ENCODE measurements at places on chromosomes 6 and 20.

GRCh38 chr6:152272486-152272885, 364.7 kb downstream of the SYNE1 start:
- no peak for DNase-seq

DNA sequence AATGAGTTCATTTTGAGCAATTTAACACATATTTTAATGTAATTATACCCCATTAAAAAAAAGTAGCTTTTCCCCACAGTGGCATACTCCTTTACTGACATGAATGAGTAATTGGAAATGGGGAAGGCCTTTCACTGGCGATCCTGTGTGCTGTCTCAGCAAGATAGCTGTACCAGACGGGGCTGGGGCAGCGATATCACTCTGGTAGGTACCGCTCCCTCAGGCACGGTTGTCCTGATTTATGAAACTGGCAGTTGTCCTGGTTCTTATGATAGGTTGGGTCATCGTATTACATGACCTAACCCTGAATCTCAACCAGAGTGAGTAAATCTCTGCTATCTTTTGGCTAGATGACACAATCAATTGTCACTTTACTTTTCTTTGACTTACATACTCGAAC, 355.0 kb upstream of the MAP3K7 start:
- no peak for DNase-seq

GRCh38 chr20:19832875-19833274, 74.8 kb downstream of the RIN2 start:
- DNase-seq, result no peak

DNA sequence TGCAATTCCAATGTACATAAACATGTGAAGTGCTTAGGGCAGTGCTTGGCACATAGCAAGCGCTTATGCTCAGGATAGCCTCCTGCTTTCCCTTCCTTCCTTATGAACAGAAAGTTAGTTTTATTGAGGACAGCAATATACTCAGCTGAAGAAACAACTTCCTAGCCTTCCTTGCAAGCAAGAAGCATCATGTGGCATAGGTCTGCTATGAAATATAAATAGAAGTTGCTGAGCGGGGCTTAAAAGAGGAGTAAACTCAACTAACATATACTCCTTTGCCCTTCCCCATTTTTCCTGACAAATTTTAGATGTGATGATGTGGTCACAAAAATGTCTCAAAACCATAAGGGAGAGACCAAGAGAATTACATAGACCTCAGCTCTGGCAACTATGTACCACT, 98.9 kb downstream of the KIF16B start:
- DNase-seq, result no peak

DNA sequence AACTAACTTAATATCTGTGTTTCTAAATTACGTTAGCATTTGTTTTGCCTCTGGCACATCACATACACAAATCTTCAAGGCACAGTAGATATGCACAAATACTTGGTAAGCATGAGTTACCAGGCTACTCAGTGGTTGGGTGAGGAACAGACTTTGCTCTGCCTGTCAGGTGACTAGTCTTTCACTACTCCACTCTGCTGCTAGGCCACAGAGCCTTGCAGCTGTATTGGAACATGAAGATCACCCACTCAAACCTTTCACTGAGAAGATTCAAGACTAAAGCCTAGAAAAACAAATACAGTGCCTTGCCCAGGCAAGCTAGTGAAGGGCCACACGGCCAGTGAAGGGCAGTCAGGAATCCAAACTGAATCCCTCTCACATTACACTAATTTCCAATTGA, 47.0 kb downstream of the DTNBP1 start:
- no peak for DNase-seq

DNA sequence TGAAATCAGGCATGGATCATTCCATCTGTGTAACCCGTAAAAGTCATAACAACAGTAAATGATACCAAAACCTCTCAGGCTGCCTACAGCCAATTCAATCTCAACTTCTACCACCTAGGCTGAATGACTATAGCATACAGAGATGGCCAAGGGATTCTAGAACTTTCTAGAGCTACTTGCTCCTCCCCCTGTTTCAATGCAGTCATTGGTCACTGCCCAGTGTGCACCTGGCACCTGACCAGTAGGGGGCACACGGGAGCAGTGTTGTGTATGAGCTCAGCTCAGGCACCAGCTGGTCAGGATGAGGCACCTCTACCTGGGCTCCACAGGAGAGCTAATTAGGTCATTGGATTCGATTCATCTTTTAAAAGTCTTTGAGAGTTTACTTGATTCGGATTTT, 86.2 kb downstream of the PLEKHG1 start:
- no peak for DNase-seq

GRCh38 chr6:132763269-132763668, 5.6 kb upstream of the VNN2 start:
- DNase-seq, result peak; percentile 14

- no peak for DNase-seq
Measured at GRCh38 chr20:10020937-10021336, 13.8 kb upstream of the ANKEF1 start.

DNA sequence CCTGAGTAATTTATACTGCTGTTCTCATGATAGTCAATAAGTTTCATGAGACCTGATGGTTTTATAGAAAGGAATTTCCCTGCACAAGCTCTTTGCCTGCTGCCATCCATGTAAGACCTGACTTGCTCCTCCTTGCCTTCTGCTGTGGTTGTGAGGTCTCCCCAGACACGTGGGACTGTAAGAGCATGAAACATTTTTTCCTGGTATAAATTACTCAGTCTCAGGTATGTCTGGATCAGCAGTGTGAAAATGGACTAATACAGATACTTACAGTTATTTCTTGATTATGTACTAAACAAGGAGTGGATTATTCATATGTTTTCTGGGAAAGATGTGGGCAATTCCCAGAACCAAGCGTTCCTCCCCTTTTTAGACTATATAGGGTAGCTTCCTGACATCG, 1.9 kb upstream of the TRIM38 start:
- no peak for DNase-seq

DNA sequence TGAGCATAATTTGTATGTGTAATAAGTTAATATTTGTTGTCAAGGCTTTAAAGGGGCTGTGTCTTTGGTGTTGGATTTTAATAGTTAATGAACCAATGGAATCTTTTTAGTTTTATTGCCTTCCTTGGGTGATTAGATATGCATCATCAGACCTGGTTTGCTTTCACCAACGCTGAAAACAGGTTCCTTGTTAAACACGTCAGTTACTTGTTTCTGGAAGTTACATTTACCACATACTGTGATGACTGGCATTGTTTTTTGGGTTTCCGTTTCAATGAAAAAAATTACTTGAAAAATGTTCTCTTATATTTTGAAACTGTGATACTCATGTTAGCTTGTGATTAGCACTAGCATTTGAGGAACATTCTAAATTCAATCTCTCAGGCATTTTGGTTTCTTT, 58.6 kb upstream of the RNF144B start:
- no peak for DNase-seq

DNA sequence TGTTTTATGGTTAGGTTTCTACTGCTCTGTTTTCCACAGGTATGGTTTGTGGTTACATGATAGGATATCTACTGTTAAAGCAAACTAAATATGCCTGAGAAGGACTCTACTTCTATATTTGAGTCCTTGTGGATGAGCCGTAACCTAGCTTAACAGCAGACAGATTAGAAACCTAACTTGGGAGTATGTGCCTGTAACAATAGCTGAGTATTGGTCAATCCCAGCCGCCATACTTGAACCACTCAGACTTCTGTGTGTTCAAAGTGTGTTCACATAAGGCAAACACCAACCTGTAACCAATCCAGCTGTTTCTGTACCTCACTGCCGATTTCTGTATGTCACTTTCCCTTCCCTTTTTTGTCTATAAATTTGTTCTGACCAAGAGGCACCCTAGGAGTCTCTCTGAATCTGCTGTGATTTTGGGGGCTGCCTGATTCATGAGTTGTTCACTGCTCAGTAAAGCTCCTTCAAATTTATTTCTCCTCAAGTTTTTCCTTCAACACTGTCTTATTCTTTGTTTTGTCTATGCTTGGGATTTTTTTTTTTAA, 37.1 kb downstream of the PHF3 start:
- DNase-seq, result no peak

DNA sequence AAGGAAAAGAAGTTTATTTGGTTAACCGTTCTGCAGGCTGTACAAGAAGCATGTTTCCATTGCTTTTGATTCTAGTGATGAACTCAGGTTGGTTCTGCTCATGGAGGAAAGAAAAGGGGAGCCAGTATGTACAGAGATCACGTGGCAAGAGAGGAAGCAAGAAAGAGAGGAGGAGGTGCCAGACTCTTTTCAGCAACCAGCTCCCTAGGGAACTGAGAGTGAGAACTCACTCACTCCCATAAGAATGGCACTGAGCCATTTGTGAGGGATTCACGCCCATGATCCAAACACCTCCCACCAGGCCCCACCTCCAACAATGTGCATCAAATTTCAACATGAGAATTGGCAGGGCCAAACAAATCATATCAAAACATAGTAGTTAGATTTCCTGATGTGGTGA, 649.1 kb downstream of the EPM2A start:
- peak; percentile 73 for DNase-seq

DNA sequence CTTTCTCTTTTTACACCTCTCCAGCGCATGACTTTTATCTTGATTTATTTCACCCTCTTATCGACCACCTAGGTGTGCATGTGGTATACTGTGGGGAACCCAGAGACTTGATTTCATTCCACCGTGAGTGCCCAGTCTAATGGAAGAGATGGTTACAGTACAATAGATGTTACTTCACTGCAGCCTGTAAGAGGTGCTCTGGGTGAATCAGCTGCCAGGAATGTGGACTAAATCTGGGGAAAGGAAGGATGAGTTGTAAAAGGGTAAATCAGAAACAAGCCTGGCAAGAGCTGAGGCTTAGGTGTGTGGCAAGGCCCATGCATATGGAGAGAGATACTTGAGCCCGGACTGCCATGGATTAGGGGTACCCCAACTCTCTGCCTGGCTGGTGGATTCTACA, 7.4 kb downstream of the STK35 start:
- DNase-seq, result peak; percentile 53

GRCh38 chr20:8583566-8584043, 451.5 kb downstream of the PLCB1 start:
- DNase-seq, result peak; percentile 28

DNA sequence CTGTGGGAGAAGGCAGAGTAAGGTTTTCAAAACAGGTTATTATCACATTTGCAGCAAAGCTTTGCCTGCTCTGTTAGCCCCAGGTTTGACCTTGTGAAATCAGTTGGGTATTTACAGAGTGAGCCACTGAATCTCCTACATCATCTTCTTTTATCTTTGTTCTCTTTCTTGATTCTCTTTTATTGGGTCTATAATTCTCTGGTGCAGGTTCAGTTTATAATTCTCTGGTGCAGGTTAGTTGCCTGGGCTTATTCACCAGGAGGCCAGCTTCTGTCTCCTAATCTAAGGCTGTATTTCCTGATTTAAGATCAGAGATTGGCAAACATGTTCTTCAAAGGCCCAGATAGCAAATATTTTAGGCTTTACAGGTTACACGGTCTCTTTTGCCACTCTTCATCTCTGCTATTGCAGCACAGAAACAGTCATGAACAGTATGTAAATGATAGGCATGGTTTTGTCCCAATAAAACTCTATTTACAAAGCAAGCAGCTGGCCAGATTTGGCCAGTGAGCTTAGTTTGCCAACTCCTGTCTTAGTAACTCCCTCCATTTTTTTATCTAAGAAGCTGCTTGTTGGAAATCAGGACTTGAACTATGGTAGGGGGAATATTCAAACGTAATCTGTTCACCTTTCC, 205.0 kb upstream of the RIMS1 start:
- no peak for DNase-seq

- DNase-seq, result no peak
Measured at GRCh38 chr6:2375443-2375842, 130.0 kb upstream of the GMDS start.

GRCh38 chr20:58598211-58599015, 52.7 kb upstream of the STX16 start:
- DNase-seq, result peak; percentile 50

- DNase-seq, result peak; percentile 50
Measured at GRCh38 chr6:20875369-20875963, 341.2 kb downstream of the CDKAL1 start.

DNA sequence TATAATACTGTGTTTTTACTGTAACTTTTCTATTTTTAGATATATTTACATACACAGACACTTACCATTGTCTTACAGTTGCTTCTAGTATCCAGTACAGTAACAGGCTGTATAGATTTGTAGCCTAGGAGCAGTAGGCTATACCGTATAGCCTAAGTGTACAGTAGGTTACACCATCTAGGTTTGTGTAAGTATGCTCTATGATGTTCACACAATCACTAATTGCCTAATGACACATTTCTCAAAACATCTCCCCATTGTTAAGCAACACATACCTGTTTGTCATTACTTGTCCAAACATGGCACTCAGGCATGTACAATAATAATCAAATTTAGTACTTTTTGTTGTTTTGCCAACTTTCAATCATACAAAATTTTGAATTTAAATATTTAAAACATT, 757.3 kb downstream of the DOK5 start:
- no peak for DNase-seq

- peak; percentile 33 for DNase-seq
Measured at GRCh38 chr20:48284837-48285236, 499.6 kb upstream of the SULF2 start.

DNA sequence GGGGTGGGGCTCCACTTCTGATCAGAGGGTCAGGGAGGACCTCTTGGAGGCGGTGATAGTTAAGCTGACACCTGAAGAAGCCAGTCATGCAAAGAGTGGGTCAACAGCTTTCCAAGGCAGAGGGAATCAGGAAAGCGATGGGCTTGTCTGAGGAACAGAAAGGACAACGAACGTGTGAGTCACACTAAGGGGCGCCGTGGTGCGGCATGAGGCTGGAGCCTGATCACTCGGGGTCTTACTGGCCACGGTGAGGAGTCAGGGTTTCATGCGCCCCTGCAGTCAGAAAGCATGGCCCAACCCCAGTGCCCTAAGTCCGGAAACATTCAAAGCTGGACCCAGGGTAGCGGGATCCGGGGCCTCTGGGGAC, 50.6 kb upstream of the SLC32A1 start:
- DNase-seq, result peak; percentile 12

GRCh38 chr20:9117548-9117947, 48.7 kb downstream of the PLCB4 start:
- DNase-seq, result no peak

GRCh38 chr20:23095499-23095898, 9.4 kb upstream of the CD93 start:
- DNase-seq, result no peak

DNA sequence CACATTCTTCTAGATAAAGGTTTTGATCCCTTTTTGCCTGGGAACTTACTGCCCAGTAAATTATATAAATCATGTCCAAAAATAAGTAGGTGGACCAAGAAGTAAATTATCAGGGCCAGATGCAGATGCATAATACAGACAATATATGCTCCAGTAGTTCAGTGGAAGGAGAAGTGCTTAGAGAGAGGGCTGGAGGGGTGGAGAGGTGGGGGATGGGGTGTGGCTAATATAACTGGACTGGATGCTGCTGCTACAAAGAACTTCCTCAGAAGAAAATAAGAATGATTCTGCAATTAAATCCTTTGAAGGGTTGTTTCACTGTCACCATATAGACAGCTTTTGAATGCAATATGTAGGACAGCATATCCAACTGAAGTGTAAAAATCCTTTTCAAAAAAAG, 14.8 kb upstream of the TFAP2D start:
- no peak for DNase-seq

- no peak for DNase-seq
Measured at GRCh38 chr6:166419286-166419685, 36.5 kb upstream of the MPC1 start.

All from fibroblast of skin of scalp (primary cell).